ENCODE measurements at places on chromosomes 1 and 21.

- peak; percentile 22 for DNase-seq
Observed at GRCh38 chr1:235648954-235649367, 623 bp downstream of the GNG4 start.

- DNase-seq: no peak
Observed at GRCh38 chr1:208737922-208738321, 493.7 kb upstream of the PLXNA2 start.

DNA sequence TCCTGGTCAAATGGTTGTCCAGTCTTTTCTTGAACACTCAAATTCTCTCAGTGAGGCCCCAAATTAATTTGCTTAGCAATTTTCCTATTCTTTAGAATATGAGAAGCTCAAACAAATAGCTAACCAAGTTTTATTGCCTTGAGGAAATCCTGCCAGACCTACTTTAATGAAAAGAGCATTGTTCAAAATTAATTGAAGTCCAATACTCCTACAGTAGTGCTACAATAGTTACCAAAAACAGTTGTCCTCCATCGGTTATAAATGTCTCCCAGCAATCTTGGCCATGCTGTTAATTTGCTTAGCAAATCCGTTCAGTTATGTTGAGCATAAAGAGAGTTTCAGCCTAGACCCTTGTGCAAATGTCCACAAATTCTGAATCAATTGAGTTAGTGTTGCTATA, 112.9 kb downstream of the MAB21L3 start:
- DNase-seq: no peak

GRCh38 chr21:21963911-21964310, 965.7 kb downstream of the NCAM2 start:
- no peak for DNase-seq

- no peak for DNase-seq
Observed at GRCh38 chr1:179156026-179156425, 73.5 kb downstream of the ABL2 start.

DNA sequence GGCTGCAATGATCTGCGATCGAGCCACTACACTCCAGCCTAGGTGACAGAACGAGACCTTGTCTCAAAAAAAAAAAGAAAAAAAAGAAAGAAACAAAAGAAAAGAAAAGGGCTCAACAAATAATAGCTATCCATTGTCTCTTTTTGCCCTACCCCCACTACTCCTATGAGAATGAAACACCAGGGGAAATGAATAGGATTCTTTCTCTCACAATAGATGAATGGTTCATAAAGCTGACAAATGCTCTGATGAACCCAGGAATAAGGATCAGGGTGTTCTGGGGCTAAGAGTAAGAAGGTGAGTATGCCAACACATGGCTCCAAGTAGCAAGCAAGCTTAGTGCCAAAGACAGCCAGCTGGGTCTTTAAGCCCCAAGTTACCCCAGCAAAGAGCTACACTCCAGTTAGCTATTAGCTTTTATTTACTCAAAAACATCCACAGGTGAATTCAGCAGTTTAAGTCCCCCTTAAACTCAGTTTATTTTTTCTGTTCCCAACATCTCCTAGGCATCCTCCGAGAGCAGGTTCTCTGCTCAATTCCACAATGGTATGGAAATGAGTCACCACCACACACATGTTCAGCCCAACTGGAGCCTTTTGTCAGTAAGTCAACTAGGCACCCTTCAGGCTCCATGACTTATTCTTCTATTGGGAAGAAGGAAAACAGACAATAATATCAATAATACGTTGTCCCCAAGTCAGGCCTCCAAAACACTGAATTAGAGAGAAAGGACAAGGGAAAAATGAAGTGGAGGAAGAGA, 4.2 kb downstream of the ADORA3 start:
- no peak for DNase-seq

DNA sequence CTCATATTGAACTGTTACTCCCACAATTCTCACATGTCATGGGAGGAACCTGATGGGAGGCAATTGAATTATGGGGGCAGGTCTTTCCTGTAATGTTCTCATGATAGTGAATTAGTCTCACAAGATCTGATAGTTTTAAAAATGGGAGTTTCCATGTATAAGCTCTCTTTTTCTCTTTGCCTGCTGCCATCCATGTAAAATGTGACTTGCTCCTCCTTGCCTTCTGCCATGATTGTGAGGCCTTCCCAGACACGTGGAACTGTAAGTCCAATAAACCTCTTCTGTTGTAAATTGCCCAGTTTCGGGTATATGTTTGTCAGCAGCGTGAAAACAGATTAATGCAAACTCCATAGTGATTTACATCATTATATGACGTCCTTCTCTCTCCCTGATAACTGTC, 759.7 kb upstream of the RGS18 start:
- no peak for DNase-seq

GRCh38 chr1:21814981-21815582, 3.0 kb downstream of the LDLRAD2 start:
- no peak for DNase-seq

GRCh38 chr21:17738176-17738953, 80.8 kb downstream of the C21orf91 start:
- DNase-seq: no peak

- no peak for DNase-seq
Observed at GRCh38 chr21:41133874-41134522, 34.0 kb upstream of the BACE2 start.

DNA sequence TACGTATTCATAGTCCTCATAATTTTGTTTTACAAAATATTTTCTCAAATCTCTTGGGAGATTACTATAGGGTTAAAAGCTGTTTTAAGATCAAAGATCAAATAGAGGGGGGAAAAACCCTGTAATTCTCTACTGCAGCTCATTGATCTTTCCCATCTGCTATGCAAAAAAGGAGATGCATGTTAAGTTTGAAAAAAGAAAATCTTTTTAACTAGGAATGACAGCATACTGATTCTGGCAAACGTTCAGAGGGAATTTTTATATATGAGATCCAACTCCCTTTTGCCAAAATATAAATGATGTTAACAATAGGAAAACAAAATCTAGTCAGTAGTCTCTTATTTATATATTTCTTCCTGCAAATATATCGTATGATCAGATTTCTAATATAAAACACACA, 69.1 kb downstream of the SMYD3 start:
- DNase-seq: no peak

DNA sequence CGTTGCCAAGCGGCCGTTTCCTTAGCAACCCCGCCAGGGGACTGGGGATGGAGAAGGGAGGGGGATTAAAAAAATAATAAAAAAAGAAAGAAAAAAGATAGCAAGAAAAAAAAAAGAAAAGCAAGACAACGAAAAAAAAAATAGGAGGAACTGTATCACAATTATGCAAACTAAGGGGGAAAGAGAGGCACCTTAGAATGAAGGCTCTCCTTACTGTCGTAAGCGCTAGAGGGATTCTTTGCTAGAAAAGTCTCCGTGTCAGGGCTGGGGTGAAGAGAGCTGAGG, 625 bp upstream of the NEGR1 start:
- DNase-seq: no peak

- no peak for DNase-seq
Observed at GRCh38 chr1:19329611-19330010, 17.5 kb downstream of the SLC66A1 start.

- DNase-seq: no peak
Observed at GRCh38 chr1:94614996-94615395, 73.4 kb upstream of the F3 start.

GRCh38 chr1:3645247-3645646, 4.7 kb downstream of the WRAP73 start:
- no peak for DNase-seq

DNA sequence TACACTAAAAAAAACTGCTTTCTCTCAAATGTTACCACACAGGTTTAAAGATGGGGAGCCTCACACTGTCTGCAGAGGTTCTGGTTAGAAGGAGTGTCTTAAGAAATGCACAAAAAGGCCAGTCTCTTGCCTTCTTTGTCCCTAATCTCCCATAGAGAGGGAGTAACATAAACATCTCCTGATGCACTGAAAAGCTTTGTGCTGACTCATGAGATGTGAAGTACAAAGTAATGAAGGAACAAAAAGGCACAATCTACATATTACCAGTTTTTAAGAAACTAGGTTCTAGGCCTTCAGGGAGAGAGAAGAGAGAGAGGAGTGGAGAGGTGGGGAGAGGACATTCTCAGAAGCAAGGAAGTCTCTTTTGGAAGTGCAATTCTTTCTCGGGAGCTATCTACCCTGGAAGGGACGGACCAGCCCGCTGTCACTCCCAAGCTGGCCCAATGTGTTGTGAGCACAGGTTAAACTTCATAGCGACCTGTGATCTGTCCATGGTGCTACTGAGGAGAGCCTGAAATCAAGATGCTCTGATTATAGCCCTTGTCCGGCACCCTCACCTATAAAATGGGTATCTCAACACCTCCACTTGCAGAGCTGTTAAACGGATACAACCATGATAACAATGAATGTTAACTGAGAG, 458.1 kb downstream of the DISC1 start:
- DNase-seq: no peak

- DNase-seq: no peak
Observed at GRCh38 chr1:64535938-64536835, 66.3 kb downstream of the CACHD1 start.

Measured in stimulated activated CD8-positive, alpha-beta memory T cell treated with anti-CD3 and anti-CD28 coated beads, Interleukin-12 subunit alpha, Interleukin-12 subunit beta, amount 100 ng/mL, for 1 hour (primary cell).